Vagina (tissue), 2 donors: ENCODE measurements at places on chromosomes 1 and 21.

- no peak for DNase-seq
These were observed 1.9 kb downstream of the FAM110D start for GRCh38 chr1:26160527-26161414.

DNA sequence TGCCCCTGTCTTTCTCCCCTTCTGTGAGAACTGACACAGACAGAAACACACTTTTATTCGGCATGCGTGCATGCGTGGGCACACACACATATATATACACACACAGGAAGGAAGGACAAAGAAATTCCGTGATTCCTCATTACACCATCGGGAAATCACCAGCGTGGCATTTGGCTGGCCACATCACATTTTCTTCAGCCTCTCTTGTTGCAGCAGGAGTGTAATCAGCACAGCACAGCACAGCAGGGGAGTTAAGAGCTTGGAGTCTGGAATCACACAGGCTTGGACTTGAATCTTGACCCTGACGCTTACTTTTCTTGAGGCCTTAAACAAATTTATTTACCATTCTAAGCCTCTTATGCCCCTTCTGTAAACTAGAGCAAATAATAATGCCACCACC is 45.3 kb upstream of the EPHA8 start:
- no peak for DNase-seq

DNA sequence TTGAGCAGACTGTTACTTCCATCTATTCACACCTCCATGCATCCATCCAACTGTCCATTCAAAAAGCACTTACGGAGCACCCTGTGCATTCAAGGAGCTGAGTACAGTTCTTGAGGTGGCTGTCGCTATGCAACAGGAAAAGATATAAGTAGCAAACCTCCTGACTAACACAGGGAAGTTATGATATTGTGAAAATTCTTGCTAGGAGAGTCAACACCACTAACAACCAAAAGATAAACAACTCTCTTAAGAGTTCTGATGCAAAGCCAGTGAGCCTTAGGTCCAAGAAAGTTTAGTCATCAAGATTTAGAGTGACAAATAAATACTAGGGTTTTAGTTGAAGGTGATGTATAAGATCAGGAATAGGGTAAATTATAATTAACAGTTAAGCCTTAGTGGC is 44.5 kb upstream of the TRIM45 start:
- DNase-seq = no peak

- no peak for DNase-seq
These were observed 854 bp upstream of the ZRANB2 start for GRCh38 chr1:71081697-71082080.

DNA sequence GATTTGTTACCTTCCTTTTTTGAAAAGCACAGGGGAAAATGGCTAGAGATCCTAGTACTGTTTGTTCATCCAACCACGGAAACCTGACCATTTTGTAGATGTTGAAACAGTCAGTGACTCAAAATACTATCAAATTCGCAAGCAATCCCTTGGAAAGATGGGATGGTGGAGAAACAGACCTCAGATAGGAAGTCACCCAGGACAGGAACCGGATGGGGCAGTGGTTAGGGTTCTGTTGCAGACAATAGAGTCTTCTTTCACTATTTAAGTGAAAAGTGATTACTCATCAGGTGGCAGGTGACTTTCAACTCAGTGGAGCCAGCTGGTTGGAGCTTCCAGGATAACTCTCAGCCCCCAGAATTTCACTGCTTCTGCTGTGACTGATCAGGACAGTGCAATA is 17.0 kb downstream of the LHX4 start:
- DNase-seq = no peak

- DNase-seq = no peak
These were observed 23.9 kb downstream of the VAV3 start for GRCh38 chr1:107941123-107941522.

DNA sequence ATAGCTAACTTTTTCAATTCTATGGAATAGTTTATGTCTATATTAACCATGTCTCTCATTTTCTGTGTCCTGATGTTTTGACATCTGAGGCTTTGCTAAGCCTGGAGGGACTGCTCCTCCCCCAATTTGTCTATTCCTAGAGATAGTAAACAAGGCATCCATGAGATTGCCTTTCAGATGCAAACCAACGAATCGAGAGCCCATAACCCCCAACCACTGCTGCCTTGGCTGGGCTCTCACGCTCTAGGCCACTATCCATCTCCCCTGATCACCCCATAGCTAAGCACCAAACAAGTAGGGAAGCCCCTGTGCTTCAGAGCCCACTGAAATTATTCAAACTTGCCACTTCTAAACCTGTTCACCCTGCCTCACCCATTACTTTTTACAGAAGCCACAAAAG is 437.7 kb downstream of the SETD4 start:
- no peak for DNase-seq

DNA sequence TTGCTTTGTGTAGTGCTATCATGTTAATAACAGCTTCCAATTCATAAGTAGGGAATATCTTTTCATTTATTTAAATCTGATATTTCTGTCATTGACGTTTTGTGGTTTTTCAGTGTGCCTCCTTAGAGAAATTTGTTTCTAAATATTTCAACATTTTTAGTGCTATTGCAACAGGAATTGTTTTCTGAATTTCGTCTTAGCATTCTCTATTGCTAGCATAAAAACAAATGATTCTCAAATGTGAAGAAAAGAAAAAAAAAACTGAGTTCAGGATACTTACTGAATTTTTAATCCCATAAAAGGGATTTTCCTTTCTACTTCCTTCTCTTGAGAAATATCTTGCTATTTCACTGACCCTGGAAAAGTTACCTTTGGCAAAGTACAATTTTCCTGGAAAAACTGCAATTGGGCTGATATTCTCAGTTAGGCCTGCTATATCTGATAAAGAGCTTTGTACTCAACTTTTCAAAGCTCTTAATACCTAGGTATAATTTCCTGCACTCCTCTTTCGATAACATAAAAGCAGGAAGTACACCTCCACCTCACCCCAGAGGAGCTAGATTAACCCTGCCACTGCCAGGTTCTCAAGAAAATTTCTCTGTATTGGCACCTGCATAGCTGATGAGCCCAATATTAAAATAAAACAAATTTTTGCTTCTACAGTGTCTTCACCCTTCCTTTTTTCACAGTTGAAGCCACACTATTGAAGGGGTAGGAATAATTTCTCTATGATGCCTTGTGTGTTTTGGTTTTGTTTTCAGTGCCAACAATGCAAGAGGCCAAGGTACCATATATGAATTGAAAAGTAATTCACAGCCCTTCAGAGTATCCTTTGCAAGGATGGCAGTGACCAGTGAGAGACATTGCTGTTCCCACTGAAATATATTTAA is 35.6 kb downstream of the PTPN14 start:
- DNase-seq = no peak

GRCh38 chr1:117392771-117393170 is 25.5 kb downstream of the MAN1A2 start:
- DNase-seq = no peak

DNA sequence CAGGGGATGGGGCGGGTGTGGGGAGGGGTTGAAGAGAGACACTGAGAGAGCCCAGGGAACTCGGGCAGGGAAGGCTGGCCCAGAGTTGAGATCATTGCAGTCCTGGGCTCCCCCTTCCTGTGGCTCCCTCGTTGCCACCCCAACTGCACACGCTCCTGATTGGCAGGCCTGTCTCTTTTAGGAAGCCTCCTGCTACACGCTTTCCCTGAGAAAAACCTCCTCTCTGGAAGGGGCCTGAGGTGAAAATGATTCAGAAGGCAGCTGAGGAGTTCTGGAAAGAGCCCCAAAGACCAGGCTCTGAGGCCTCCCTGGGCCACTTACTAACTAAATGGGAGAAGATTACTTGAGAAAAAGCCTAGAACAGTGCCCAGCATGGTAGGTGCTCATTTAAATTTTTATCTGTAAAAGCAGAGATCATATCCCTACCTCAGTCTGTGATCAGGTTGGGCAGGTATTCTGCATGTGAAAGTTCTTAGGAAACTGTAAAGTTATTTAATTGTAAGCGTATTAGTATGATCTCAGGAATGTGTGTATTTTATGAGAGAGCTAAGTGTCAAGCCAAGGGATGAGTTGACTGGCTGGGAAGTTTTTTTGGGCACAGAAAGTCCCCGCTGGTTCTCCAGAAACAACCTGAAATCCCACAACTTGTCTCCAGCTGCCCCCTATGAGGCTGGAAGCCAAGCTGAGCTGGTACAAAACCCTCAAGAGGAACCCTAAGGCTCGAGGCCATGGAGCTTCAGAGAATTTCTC is 65.2 kb upstream of the EPS8L3 start:
- DNase-seq = peak; percentile 77

DNA sequence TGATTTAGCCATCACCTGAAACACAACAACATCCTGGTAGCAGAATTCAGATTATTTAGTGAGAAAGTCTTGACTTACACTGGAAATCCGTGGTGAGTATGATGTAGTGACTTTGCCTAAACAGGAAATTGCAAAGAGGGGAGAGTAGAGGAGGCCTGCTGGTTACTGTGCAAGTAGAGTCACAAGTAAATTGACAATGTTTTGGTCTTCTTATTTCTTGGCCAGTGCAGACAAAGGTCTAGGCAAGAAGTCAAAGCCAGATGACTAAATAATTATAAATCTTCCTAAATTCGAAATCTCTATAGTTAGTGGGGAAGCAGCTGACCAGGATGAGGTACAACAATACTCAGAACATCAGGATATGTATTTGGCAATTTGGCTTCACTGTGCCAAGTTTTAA is 159.5 kb upstream of the KCTD3 start:
- DNase-seq = no peak

- no peak for DNase-seq
These were observed 192.9 kb upstream of the PTGFR start for GRCh38 chr1:78297836-78298235.

DNA sequence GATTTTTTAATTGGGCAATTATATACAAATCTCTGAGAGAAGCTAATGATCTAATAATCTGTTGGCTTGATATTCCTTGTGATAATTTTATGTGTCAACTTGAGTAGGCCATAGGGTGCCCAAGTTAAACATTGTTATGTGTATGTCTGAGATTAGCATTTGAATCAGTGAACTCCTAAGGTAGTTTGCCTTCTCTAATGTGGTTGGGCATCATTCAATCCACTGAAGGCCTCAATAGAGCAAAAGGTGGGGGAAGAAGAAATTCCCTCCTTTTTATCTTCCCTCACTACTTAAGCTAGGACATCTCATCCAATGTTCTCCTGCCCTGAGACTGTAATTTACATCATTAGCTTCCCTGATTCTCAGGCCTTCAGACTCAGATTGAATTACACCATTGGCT is 394.5 kb downstream of the LMO4 start:
- DNase-seq = no peak

DNA sequence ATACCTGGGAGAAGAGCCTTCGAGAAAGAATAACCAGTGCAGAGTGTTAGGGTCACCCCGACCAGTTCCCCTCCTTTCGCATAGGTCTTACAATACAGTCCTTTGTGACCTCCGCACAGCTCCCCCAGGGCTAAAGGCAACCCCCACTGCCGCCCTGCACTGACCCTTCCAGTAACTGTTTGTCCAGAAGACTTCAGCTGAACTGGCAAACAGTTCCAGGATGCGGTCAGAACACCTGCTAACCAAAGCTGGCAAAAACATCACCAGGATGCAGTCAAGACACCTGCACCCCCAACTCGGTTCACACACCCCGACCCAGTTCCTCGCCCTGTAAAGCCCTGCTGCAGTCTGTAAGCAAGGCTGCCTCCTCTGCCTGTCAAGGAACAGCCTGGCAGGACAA is 6.4 kb upstream of the EVA1B start:
- no peak for DNase-seq

DNA sequence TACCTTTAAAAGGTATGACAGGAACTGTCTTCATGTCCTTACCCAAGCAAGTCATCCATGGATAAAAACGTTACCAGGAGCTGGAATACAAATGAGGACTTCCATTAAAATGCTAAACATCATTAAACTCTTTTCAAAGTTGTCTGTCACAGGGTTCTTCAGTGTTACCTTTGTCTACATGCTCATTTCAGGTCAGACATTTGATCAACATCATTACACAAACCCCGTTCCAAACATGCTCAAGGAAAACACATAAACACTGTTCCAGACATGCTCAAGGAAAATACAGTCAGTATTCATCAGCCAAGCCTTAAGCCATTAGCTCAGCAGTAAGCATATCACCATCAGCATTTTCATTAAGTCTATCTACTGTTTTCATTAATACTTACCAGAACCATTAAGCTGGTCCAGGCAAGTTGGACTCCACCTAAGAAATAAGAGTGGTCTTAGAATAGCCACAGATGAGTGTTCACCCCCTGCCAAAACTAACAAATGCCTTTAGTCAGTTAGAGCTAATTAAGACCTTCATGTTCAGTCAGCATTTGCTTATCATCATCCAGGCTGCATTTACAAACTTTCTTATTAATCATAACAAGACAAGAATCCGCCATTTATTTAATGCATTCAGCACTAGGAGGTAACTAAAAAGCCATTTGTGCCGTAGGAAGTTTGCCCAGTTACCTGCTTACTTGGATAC is 2.2 kb downstream of the GAS5 start:
- no peak for DNase-seq

- DNase-seq = no peak
These were observed 238.6 kb downstream of the TRABD2B start for GRCh38 chr1:47758341-47759250.

DNA sequence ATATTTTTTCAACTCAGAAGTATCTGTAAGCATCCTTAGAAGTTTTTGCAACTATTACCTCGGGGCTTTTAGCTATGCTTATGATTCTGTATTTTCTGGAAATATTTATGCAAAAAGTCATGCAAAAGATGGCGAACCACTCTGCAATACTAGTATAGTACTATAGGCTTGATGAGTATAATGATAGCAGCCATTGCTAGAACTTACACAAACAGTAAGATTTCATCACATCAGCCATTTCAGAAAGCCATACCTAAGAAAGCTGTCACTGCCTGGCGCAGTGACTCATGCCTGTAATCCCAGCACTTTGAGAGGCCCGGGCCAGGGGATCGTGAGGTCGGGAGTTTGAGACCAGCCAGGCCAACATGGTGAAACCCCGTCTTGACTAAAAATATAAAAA is 227.1 kb downstream of the LRRC7 start:
- no peak for DNase-seq

GRCh38 chr1:19390166-19390850 is 78.2 kb downstream of the SLC66A1 start:
- no peak for DNase-seq
